ENCODE measurements at places on chromosomes 3 and 15.

DNA sequence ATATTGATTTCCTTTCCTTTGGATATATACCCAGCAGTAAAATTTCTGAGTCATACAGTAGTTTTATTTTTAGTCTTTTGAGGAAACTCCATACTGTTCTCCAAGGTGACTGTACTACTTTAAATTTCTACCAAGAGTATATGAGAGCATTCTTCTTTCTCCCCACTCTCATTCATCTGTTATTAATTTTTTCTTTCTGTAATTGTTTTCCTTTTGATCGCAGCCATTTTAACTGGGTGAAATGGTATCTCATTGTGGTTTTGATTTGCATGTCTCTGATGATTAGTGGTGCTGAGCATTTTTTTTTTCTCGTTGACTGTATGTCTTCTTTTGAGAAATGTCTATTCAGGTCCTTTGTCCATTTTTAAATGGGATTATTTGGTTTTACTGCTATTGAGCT lies 18.3 kb upstream of the VGLL3 start:
- no peak for DNase-seq
- H3K4me3 ChIP-seq, result no peak overlapping the region
- H3K27ac ChIP-seq, result no peak overlapping the region
- H3K4me1 ChIP-seq, result no peaks in the 10 kb centered on the region

DNA sequence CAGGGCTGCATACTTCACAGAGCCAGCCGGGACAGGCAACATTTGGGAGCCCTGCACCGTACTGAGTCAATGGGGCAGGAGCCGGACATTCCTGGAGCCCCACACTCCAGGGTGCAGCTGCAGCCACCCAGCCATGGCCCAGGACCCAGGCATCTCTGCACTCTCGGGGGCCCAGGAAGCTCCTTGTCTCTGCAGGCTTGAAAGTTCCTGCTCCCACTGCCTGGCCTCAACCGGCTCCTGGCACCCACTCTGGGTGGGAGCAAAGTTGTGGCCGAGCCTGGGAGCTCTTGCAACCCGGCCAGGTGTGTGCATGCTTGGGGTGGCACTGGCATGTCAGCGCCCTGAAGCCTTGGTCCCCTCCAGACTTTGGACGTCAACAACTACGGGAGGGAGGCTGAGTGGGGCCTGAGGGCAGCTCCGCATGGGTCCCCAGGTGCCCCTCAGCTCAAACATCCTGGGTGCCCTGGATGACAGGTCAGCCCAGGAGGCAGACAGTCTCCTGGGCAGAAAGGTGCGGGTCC lies 833.5 kb upstream of the CADM2 start:
- H3K27me3 ChIP-seq, result no peaks in the 10 kb centered on the region
- DNase-seq, result no peak
- H3K27ac ChIP-seq, result no peak overlapping the region
- H3K4me1 ChIP-seq, result no peaks in the 10 kb centered on the region

GRCh38 chr3:29554566-29554965 lies 273.7 kb downstream of the RBMS3 start:
- DNase-seq, result no peak
- H3K27me3 ChIP-seq, result no peaks in the 10 kb centered on the region
- H3K36me3 ChIP-seq, result no peaks in the 10 kb centered on the region
- H3K4me1 ChIP-seq, result no peaks in the 10 kb centered on the region
- H3K4me3 ChIP-seq, result no peak overlapping the region

DNA sequence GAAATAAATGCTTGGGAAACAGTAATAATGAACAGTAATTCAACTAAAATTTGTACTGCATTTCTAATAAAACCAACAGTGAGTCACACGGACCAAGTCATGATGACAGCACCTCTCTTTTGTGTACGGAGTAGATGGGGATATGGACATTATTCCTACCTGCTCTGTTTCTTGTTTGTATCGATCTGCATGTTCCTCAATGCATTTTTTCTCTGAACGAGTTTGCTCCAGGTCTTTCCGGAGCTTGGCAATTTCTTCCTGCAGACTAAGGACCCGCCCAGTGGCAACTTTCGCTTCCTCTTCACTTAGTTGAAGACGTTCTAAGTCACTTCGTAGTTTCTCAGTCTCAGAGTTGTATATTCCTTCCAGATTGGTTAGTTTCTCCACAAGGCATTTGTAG lies 74.4 kb upstream of the MYO5C start:
- no peaks in the 10 kb centered on the region for H3K27me3 ChIP-seq
- H3K4me3 ChIP-seq, result no peak overlapping the region
- H3K36me3 ChIP-seq, result no peaks in the 10 kb centered on the region
- no peak overlapping the region for H3K27ac ChIP-seq
- no peak for DNase-seq

DNA sequence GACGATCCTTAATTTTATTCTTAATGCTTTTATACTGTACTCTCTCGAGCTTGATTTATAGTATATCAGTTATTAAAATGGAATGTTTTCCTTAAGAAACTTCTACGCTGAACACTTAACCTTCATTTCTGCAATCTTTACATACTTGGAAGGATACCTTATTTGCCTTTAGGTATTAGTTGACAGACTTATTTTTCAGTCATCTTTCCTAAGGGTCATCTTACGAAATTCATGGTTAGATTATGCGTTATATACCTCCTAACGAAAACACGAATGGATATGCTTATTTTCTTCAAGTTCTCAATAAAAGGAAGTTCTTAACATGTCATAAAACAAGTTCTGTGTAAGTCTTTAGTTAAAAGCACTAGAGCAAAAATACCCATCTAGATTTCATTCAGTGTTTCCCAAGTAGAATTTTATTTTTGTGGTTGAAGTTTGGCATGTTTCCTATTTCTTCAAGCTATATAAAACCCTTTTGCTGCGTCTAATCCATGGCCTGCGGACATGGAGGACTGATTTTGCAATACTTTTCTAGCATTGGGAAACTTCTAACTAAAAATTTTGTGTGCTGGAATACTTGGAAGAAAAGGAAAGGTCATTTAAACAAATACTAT lies 231.3 kb downstream of the TP63 start:
- H3K27me3 ChIP-seq, result no peaks in the 10 kb centered on the region
- no peak for DNase-seq
- H3K27ac ChIP-seq, result no peak overlapping the region
- no peak overlapping the region for H3K4me3 ChIP-seq
